ENCODE measurements at places on chromosomes 5 and 9.

- no peak for DNase-seq
These were observed 8.1 kb downstream of the CCDC180 start for GRCh38 chr9:97315550-97315949.

DNA sequence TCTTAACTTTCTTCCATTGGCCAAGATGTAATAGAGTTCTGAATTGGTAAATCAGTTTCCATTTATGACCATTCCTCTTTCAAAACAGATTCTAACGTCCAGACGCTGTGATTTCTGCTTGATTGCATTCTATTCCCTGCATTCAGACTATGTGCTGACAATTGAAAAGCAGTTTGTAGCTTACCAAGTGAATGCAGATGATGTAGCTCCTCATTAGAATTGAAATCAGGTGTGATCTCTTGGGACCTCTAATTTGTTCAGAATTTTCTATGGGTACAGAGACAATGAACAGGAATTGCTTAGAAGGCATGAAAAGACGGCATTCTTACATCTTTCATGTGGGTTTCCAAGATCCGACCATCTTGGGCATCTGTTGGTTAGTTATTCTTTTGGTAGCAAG lies 191.9 kb downstream of the NTRK2 start:
- no peak for DNase-seq

DNA sequence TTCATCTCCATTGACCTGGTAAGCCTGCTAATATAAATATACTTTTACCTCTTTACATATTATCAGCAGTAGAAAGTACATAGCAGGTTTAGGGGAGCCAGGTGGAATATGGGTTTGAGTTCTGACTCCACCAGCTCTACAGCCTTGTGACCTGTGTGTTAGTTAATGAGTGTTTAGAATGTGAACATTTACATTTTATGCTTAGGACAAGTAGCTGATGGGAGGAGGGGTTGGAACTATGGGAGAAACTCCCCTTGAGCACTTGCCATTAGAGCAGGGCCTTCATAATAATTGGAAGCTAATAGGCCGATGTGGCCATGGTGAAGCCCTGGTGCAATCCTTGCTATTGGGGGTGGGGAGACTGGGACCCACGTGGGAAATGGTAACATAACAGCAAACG lies 148.3 kb upstream of the NTRK2 start:
- no peak for DNase-seq

- no peak for DNase-seq
These were observed 140.5 kb upstream of the ACOT12 start for GRCh38 chr5:81534441-81534840.

DNA sequence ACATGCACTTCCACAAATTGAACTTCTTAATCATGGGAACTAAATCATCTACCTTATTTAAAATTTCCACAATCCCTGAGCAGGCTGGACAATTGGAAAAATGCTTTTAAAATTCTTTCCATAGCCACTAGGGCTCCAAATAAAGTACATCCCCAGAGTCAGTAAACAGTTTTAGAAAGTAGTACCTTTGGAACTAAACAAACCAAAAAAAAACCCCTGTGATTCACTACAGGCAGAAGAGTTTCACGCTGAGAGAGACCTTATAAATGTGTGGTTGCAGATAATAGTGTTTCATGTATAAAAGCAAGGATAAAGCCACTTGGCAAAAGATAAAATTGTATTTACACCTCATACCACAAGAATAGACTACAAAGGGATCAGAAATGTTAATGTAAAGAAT lies 11.8 kb upstream of the HMGCR start:
- DNase-seq, result no peak
